ENCODE measurements at places on chromosomes 7 and 10. TPM values are rescaled to one million over a fixed set of nuclear protein-coding genes. Genes with fewer than 3 reads are reported as not detected.

Gene ACTL6B
- total RNA-seq: not detected

DNA sequence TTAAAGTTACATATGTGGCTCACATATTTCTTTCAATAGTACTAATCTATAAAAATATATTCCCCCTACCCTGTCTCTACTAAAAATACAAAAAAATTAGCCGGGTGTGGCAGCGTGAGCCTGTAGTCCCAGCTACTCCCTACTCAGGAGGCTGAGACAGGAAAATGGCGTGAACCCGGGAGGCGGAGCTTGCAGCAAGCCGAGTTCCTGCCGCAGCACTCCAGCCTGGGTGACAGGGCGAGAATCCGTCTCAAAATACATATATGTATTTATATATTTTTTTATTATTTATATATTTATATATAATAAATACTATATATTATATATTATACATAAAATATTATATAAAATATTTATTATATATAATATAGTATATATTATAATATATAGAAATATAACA lies 69.7 kb upstream of the GRM3 start:
- H3K27me3 ChIP-seq: no peaks in the 10 kb centered on the region
- no peak overlapping the region for H3K27ac ChIP-seq
- no peak for DNase-seq
- no peaks in the 10 kb centered on the region for H3K36me3 ChIP-seq
- no peaks in the 10 kb centered on the region for H3K4me1 ChIP-seq

DNA sequence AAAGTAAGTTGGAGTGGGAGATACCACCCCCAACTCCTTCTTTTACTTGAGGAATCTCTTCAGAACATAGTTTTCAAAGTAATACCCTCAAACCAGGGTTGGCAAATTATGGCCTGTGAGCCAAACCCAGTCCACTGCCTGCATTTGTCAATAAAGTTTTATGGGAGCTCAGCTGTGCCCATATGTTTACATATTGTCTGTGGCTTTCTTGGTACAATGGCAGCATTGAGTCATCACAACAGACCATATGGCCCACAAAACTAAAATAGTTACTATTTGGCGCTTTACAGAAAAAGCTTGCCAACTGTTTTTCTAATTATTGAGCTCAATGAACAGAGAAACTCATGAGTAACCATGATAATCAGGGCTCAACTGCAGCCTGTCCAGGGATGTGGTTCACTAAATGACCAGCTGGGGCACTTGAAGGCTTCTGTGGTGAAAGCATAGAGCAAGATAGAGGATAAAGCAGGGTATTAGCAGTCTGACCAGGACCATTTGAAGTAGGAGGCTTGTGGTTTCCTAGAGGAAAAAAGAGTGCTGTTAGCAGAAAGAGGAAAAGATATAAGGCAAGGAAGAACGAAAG lies 196.0 kb upstream of the GRB10 start:
- H3K27me3 ChIP-seq: no peaks in the 10 kb centered on the region
- H3K36me3 ChIP-seq: no peaks in the 10 kb centered on the region
- no peak overlapping the region for H3K4me3 ChIP-seq
- DNase-seq: peak; percentile 13
- H3K4me1 ChIP-seq: peaks cover 1% of the 10 kb centered on the region

- no peak overlapping the region for H3K4me3 ChIP-seq
- H3K27ac ChIP-seq: no peak overlapping the region
- H3K36me3 ChIP-seq: no peaks in the 10 kb centered on the region
- no peak for DNase-seq
These were observed 95.2 kb downstream of the VIPR2 start for GRCh38 chr7:159049266-159050025.

Gene TACC2
- 10.7 TPM for total RNA-seq

Gene SERPINE1
- not detected for total RNA-seq

Gene CACNB2
- 3.4 TPM for total RNA-seq

DNA sequence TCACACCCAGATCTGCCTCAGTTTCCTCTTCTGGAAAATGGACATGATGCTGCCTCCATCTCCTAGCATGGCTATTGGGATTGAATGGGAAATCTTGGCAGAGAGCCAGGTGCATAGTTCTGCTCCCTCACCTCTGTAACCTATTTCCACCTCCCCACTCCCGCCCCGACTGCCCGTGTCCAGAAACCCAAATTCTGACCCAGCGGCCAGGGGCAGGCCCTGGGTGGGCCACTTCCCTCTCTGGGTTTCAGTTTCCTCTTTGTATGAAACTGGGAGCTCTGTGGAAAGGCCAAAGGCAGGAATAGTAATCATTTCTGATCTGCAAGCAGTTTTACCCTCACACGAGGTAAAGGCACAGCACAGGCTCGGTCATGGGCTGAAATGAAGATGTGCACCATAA lies 74.1 kb upstream of the DUSP5 start:
- peaks cover 7% of the 10 kb centered on the region for H3K4me1 ChIP-seq
- DNase-seq: no peak
- no peaks in the 10 kb centered on the region for H3K27me3 ChIP-seq
- no peak overlapping the region for H3K27ac ChIP-seq
- no peaks in the 10 kb centered on the region for H3K36me3 ChIP-seq

GRCh38 chr7:115603416-115603815 lies 427.1 kb downstream of the TFEC start:
- H3K36me3 ChIP-seq: no peaks in the 10 kb centered on the region
- H3K4me3 ChIP-seq: no peak overlapping the region
- H3K4me1 ChIP-seq: no peaks in the 10 kb centered on the region
- H3K27me3 ChIP-seq: no peaks in the 10 kb centered on the region
- no peak overlapping the region for H3K27ac ChIP-seq
- DNase-seq: no peak

- no peak overlapping the region for H3K27ac ChIP-seq
- no peaks in the 10 kb centered on the region for H3K4me1 ChIP-seq
- H3K36me3 ChIP-seq: no peaks in the 10 kb centered on the region
- no peak overlapping the region for H3K4me3 ChIP-seq
- no peaks in the 10 kb centered on the region for H3K27me3 ChIP-seq
- no peak for DNase-seq
These were observed 149.4 kb downstream of the ZNF248 start for GRCh38 chr10:37707829-37708578.

- no peak overlapping the region for H3K4me3 ChIP-seq
- H3K27ac ChIP-seq: no peak overlapping the region
- no peaks in the 10 kb centered on the region for H3K27me3 ChIP-seq
These were observed 55.5 kb upstream of the PTPN12 start for GRCh38 chr7:77481615-77482014.

GRCh38 chr7:64905133-64905532 lies 2.1 kb downstream of the ZNF273 start:
- no peak overlapping the region for H3K4me3 ChIP-seq
- peaks cover 16% of the 10 kb centered on the region for H3K4me1 ChIP-seq
- no peaks in the 10 kb centered on the region for H3K27me3 ChIP-seq
- H3K27ac ChIP-seq: no peak overlapping the region
- no peak for DNase-seq

GRCh38 chr10:27372095-27372494 lies 131.5 kb upstream of the ACBD5 start:
- H3K4me1 ChIP-seq: no peaks in the 10 kb centered on the region
- H3K4me3 ChIP-seq: no peak overlapping the region
- no peaks in the 10 kb centered on the region for H3K27me3 ChIP-seq
- no peak overlapping the region for H3K27ac ChIP-seq
- no peak for DNase-seq

- no peak for DNase-seq
- no peak overlapping the region for H3K4me3 ChIP-seq
These were observed 50.6 kb upstream of the UBE3C start for GRCh38 chr7:157088136-157088535.

Data from neural progenitor cell (in vitro differentiated cells).